Hematopoietic multipotent progenitor cell treated with erythropoietin and hydrocortisone succinate and interleukin-3 and kit ligand, for 6 days (in vitro differentiated cells): ENCODE measurements at places on chromosomes 7 and 10.

DNA sequence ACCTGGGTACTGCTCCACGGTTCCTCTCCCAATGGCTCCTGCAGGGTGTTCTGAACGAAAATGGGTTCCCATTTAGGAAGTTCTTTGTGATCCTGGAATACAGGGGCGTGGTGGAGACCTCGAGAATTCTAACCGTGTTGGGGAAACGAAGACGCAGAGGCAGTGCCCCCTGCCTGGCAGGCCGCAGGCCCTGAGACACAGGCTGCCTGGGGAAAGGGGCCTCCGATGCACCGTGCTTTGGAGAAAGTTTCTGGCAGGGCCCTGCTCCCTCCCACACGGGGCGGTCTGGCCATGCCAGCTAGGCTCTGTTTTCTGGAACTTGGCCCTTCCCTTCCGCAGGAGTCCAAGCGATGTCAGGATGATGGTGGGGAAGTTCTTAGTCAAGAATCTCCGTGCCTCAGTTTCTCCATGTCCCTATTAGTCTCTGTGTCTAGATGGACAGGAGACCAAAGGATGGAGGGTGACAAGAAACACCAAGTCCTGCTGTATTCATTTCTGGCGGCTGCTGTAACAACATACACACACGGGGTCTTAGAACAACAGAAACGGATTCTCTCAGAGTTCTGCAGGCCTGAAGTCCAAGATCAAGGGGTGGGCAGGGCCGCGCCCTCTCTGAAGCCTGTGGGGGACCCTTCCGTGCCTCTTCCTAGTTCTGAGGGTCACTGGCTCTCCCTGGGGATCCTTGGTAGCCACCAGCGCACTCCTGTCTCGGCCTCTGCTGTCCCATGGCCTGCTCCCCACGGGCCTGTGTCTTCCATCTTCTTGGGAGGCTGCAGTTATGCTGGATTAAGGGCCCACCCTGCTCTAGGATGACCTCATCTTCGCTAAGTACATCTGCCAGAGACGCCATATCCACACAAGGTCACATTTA lies 27.7 kb downstream of the PRKAG2 start:
- DNase-seq: no peak

GRCh38 chr7:101237206-101238067 lies at the start of gene CLDN15:
TSS of gene CLDN15 (minus strand) at chr7:101237802. CDS start at chr7:101237581, 221 bp downstream.
- peak; percentile 50 for DNase-seq

GRCh38 chr10:49140304-49141177 lies 6.7 kb upstream of the FAM170B start:
- DNase-seq: no peak

- DNase-seq: no peak
These were observed 38.8 kb downstream of the TMEM270 start for GRCh38 chr7:73899731-73900142.

DNA sequence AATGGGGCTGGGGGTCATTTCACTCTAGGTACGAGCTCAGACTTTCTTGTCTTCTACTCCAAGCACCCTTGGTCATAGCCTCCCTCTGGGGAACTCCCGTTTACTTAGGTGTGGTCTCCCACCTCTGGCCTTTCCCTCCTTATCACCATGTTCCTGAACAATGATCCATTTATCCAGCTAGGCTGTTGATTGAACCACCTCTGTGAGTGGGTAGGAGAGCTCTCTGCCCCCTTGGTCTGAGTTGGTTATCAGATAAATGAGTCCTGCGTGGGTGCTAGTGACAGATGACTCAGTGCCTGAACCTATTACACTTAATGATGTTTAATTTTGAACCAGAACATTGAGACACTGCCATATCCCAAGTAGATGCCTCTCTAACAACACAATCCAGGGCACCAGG lies 9.4 kb downstream of the BLNK start:
- no peak for DNase-seq

GRCh38 chr10:75071756-75072155 lies 39.7 kb upstream of the SAMD8 start:
- DNase-seq: no peak

- DNase-seq: no peak
These were observed 2.7 kb downstream of the UPP1 start for GRCh38 chr7:48091506-48092433.
